Aorta (tissue), 5 donors: ENCODE measurements at places on chromosomes 4 and X. TPM values are rescaled to one million over a fixed set of nuclear protein-coding genes. Genes with fewer than 3 reads are reported as not detected.

The EGF gene
- total RNA-seq = 0.54 TPM

The RAB39B gene
- 0.52 TPM for total RNA-seq

The STPG2 gene
- 0.33 TPM for total RNA-seq

The CDKN2AIP gene
- 12.0 TPM for total RNA-seq

The SSX4 gene
- not detected for total RNA-seq

The RBM47 gene
- 20.7 TPM for total RNA-seq
